ENCODE measurements at places on chromosomes 13 and 19.

DNA sequence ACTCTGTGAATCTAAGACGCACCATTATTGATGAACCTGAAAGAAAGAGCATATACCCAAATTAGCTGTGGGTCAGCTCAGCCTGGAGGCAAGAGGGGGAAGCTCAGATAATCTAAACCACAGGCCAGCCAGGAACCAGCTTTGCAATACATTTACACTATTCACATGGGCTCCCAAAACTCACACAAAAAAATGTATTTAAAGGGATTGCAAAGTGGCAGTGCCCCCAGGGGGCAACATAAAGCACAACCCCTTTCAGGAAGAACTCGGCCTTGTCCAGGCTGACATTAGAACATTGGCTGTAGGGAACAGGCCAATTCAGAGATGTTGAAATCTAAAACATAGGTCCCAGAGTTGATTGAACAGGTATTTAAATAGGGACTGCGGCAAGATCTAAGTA is 3.2 kb upstream of the PROZ start:
- no peak for DNase-seq

GRCh38 chr13:93266681-93267080 is 40.1 kb downstream of the GPC6 start:
- no peak for DNase-seq

- DNase-seq = no peak
These were observed 188.5 kb upstream of the HTR2A start for GRCh38 chr13:47085346-47085745.

DNA sequence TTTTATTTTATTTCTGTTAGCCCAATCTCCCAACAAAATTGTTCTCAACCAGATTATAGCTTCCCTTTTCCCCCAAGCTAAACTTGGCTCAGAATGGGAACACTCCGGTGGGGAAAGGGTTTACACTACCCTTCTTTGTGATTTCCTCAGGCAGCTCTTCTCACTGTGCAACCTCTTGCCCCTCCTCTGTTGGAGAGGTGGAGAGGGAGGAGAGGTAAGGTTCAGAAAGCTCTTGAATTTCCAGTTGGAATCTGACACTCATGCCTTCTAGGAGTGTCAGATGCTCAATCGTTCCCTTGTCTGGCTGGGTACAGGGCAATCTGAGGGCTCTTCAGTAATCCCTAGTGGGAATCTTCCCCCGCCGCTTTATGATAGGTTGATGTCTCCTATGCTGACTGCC is 486.1 kb upstream of the KLF12 start:
- DNase-seq = no peak

GRCh38 chr19:11105014-11105636 is 15.9 kb downstream of the LDLR start:
- DNase-seq = no peak

DNA sequence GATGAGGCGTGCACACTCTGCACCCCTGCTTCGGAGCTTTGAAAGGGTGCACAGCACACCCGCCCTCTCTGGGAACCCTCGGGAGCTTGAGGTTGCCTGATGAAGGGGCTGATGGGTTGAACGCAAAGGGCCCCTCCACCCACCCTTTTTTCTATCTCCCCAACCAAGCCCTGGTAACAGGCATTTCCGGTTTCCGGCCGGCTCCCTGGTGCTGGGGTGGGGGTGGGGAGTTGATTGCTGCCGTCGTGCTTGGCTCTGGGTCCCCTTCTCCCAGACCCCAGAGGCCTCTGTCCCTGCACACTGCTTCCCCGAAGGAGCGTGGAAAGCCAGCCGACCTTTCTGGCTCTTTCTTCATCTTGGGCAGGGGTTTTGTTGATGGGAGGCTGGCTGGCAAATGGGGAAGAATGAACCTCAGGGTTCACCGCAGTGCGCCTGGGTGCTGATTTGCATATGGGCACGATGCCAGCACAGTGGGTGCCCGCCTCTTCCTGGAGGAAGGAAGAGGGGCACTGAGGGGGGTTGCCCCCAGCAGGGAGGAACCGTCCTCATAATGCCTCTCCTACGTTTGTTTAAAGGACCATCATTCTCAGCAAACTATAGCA is 29.1 kb downstream of the VAV1 start:
- DNase-seq = peak; percentile 72

DNA sequence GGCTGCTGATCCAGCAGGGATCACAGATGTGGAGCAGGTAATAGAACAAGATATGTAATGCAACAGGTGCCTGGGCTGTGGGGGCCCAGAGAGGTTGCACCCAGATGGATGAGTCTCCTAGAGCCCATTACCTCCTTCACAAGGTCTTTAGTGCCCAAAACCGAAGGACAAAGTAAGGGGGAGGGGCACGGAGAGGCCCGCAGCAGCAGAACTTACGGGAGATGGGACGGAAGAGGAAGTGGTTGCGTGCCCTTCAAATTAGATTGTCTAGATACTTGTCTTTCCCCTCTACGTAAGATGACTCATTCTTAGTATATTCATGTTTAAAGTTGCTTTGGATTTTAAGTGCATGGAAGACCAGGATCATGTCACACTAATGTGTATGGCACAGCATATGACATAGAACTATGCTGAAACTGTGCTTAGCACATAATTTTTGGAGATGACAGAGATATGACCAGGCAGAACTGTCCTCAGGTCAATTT is 5.7 kb upstream of the MRPS31 start:
- DNase-seq = peak; percentile 52

DNA sequence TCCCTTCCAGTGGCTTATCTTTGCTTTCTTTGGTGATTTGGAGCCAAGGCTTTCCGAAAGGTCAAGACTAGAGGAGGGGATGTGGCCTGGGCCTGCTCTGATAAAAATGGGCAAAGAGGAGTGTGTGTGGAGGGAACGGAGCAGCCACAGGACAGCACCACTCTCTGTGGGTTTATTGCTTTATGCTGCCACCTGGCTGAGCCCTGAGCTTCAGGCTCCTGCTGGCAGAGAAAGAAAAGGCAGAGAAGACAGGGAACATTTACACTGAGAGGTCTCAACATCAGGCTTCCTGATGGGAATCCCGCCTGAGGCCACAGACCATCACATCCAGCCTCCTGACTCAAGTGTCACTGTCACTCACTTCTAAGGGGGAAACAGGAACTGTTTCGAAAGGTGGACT is 9.2 kb upstream of the GSX1 start:
- DNase-seq = no peak

DNA sequence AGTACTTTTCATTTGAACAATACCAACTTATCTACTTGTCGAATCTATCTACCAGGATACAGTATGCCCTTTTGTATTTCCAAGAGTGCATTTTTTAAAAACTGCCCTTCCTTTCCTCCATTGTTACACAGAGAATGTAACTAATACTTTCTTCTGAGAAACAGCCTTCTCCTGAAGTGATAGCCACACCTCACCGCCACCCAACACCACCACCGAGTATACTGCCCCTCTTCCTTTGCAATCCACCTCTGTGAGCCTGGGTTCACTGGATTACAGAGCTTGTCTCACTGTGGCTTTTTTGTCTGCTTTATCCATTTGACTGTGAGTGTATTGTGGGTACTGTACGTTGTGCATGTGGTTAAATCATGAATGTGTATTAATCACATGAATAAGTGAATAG is 305.4 kb downstream of the KLF12 start:
- no peak for DNase-seq

- no peak for DNase-seq
These were observed 2.7 kb upstream of the RAP2A start for GRCh38 chr13:97431171-97431764.

DNA sequence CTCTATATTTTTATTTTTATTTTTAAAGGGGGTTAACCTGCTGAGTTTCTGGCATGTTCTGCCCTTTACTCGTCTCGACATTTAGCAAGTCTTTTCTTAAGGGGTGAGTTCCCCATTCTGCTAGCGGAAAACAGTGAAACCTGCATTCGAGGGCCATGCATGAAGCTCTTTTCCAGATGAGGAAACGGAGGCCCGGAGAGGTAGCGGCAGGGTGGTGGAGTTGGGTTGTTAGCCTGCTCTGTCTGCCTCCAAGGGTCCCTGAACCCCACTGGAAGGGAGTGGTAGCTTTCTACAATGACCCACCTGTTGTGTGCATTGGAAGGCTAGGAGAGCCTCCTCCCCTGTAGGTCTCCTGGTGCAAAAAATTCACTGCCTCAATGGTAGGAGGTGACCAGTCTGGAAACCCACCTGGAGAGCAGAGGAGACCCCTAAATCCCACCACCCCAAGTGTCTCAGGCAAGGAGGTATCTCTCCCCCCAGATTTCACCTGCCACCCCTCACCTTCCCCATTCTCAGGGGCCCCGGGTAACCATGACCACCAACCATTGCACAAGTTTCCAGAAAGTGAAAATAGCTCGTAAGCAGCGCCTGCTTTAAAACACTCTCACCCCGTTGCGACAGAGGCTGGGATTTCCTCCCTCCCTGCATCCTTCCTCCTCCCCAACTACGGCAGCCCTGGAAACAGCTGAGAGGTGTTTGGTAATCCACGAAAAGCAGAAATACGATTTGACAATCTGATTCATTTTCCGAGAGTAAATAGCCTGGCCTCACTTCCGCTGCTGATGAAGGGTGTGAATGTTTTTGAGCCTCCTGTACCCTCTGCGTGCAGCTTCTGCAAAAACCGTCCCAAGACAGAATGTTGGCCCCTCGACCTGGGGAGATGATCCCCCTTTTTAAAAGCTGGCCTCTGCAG is 3.5 kb downstream of the KLF2 start:
- DNase-seq = no peak

DNA sequence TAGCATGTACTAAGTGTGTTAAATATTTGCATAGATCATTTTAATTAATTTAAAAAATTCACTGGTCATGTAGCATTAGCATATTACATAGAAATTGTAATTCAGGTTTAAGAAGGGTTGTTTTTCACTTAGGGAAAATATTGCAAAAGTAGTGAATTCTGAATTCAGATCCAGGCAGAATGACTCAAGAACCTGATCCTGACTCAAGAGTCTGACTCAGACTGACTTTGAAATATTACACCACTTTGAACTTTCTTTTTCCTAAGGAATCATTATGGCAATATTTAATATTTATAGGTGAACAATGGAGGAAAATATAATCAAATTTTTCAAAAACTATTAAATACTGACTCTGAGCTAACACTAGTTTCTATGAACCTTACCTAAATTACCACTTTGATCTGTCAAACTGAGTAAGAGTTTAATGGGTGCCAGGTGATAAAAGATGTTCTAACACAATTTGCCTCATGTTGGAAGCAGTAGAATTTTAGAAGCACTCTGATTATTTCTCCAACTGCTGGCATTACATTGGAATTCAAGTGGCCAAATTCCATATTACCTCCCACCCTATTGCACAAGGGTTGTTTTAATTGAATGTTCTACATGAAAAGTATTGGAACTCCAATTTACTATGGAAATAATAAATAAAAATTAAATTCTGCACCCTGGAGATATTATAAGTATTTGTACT is 261.6 kb downstream of the SLITRK1 start:
- DNase-seq = no peak

- DNase-seq = no peak
These were observed 68.8 kb downstream of the LMO7 start for GRCh38 chr13:75704927-75705288.

DNA sequence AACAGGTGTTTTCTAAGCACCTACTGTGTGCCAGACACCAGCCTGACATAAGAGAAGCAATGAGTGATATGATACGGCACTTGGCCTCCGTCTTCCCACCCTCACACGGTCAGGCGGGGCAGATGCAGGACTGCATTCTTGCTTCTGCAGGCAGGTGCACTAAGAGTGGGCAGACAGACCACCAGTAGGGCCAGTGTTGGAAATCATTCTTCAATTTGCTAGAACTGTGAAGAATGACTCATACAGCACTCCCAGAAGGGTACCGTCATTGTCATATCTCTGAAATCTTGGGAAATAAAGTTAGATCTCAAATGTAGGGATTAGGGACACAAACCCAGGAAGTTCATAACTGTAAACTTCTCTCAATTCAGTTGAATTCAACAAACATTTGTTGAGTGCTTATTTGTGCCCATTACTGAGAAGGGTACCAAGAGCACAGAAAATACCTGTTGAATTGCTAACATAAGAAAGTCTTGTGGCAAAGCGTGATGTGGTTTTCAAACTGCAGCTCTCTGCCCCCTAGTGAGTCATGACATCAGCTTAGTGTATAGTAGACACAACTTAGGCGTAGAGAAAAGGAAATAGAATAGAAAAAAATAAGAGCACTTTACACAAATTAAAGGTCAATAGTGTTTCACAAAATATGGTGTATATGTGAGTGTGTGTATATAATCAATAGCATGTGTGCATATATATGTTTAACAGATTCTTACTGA is 76.1 kb downstream of the TEX26 start:
- DNase-seq = no peak

DNA sequence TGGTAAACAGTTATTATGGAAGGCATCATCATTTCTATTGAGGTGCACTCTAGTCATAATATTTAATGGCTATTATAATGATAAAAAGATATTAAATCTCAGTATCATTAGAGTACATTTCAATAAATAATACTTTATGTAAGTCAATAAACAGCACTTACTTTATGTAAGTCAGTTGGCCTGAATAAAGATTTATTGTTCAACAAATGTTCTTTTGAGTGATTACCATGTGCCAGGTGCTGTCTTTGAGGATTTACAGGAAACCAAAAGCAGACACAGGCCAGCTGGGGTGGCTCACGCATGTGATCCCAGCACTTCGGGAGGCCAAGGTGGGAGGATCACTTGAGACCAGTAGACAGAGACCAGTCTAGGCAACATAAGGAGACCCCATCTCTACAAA is 5.0 kb upstream of the NKG7 start:
- no peak for DNase-seq

GRCh38 chr13:42170029-42170428 is 101.9 kb upstream of the AKAP11 start:
- DNase-seq = no peak

- no peak for DNase-seq
These were observed 11.9 kb upstream of the KIR2DL4 start for GRCh38 chr19:54791476-54791875.

DNA sequence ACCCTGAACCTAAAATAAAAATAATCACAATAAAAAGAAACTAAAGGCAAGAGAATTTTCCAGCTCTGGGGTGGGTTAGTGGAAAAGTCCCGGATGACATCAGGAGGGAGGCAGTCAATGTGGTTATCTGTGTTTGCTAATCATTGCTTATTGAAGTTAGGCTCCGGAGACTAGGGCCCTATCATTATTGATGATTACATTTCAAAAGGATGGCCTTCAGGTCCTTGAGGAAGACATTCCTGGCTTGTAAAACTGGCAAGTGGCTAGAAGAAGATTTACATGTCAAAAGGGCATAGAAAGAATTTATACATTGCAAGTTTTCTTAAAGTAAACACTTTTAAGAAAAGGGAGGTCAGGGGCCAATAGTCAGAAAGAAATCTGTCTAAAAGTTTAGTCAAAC is 123.4 kb downstream of the POSTN start:
- no peak for DNase-seq

- no peak for DNase-seq
These were observed 17.7 kb downstream of the GPC6 start for GRCh38 chr13:93244141-93244917.

GRCh38 chr13:22487932-22488331 is 692.8 kb upstream of the SGCG start:
- DNase-seq = no peak

- DNase-seq = no peak
These were observed 3.7 kb upstream of the ACP7 start for GRCh38 chr19:39080431-39080830.

- DNase-seq = no peak
These were observed 836.7 kb downstream of the SLITRK5 start for GRCh38 chr13:88507909-88508308.

- no peak for DNase-seq
These were observed 127.6 kb downstream of the KDM4B start for GRCh38 chr19:5096536-5096935.

GRCh38 chr13:58843567-58843966 is 1212.0 kb downstream of the PCDH17 start:
- DNase-seq = no peak
